Neural progenitor cell (in vitro differentiated cells): ENCODE measurements at places on chromosomes 5 and 9.

- no peak for DNase-seq
These were observed 116.3 kb upstream of the EPB41L4A start for GRCh38 chr5:112535356-112535755.

DNA sequence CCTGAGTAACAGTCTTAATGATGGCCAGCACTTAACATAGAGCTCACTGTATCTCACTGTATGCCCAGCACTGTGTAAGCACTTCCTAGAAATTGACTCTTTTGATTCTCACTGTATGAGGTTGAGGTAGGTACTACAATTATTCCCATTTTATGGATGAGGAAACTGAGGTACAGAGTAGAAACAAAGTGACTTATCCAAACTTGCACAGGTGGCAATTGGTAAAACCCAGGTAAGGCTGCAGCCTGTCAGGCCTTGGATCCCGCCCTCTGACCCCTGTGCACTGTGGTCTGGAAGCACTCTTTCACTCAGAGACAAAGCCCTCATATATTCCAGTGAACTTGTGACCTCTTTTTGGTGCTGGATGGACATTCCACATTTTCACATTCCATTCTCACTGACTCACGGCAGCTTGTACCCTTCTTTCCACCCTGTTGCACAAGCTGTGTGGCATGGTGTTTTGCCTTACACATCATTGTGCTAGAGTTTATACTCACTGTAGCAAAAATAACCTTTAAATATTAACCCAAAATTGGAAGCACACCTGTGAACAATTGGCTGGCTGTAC lies 21.7 kb downstream of the ANKRD55 start:
- peak; percentile 7 for DNase-seq

DNA sequence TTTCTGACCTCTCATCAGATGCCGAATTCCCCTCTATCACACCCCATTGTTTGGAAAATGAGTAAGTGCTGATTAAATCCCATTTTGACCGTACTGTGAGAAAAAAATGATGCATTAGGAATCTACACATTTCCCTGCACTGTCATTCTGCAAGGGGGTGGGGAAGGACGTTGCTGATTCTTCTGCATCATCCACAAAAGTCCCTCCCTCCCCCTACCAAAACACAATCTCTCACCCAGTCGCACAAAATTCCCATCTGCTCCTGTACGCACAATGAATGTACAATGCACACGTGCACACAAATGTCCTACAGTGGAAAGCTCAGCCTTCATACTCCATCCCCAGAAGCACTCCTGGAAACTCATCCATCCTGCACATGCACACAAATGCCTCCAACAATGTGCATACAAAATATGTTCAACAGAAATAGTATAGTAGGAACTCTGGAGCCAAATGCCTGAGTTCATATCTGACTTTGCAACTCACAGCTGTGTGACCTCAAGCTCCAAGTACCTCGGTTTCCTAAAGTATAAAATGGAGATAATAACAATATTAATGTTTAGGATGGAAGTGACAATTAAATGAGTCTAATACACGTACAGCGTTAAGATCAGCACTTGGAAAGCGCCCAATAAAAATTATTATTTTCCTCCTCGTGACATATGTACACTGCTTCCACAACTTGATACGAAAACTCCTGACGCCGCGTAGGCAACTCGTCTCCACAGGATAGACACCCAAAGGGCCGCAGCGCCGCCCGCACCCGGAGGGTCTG lies 809 bp downstream of the TNIP1 start:
- no peak for DNase-seq

- no peak for DNase-seq
These were observed 32.9 kb downstream of the PRLR start for GRCh38 chr5:35197351-35197750.

- no peak for DNase-seq
These were observed 77.3 kb upstream of the ITGA1 start for GRCh38 chr5:52710310-52710971.

GRCh38 chr9:112861155-112861554 lies 29.5 kb downstream of the SLC46A2 start:
- no peak for DNase-seq

DNA sequence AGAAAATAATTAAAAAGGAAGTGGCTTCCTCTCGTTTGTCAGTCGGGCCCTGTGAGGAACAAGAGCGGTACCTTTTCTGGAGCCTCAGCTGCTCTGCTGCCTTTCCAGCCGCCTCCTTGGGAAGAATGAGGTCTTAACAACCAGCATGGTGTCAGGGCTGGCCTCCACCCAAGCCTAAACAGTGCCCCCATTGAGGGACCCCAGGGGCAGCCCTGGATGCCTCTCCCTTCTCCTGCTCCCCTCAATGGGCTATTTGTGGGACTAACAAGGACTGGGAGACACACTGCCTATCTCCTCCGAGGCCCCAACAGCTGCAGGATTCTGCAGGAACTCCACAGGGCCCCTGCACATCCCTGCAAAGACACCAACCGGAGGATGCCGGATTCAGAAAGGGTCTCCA lies 155.4 kb upstream of the MAP3K1 start:
- no peak for DNase-seq

- DNase-seq: peak; percentile 90
These were observed 57.8 kb upstream of the HSPA9 start for GRCh38 chr5:138632900-138633489.

DNA sequence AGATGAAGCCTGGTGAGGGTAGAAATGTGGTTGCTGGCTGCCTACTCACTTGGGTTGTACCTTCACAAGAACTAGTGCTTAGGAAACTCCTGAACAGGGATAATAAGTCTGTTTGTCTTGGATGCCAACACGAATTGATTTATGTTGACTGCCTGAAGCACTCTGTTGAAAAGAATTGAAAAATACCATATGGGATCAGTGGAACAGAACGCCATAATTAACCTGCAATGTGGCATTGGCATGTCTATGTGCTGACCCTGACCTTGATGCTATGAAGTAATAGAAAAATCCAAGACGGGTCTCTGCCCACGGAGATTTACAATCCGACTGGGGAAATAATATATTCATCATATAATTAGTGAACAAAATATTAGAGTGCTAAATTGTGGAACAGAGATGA lies 10.5 kb downstream of the LIX1 start:
- no peak for DNase-seq

- DNase-seq: peak; percentile 48
These were observed 49.9 kb downstream of the FGF18 start for GRCh38 chr5:171469326-171469725.

GRCh38 chr5:60183881-60184280 lies 290.4 kb upstream of the PDE4D start:
- no peak for DNase-seq

DNA sequence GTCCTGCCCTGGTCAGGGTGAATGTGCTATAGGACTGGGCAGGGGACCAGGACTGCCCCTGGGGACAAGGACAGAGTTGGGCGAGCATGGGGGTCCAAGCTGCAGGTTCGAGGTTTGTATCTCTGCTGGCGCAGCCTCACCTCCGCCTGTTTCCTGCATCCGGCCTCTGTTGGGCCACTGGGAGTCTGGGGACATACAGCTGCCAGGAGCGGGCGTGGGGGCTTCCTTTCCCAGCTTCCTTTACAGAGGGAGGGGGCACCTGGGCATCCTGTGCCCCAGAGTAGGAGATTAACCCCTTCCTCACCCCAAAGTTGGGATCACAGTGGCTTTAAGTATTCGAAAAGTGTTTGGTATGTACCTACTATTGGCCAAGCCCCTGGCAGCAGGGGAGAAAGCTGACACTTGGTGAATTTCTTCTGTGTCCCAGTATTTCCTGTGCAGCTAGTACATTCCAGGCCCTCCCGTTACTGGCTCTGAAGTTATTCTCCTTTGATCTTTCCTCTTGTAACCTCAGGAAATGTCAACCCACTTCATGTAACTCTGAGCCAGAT lies 19.0 kb downstream of the OLFML2A start:
- no peak for DNase-seq

GRCh38 chr9:132973713-132974112 lies 4.8 kb upstream of the GFI1B start:
- DNase-seq: no peak

DNA sequence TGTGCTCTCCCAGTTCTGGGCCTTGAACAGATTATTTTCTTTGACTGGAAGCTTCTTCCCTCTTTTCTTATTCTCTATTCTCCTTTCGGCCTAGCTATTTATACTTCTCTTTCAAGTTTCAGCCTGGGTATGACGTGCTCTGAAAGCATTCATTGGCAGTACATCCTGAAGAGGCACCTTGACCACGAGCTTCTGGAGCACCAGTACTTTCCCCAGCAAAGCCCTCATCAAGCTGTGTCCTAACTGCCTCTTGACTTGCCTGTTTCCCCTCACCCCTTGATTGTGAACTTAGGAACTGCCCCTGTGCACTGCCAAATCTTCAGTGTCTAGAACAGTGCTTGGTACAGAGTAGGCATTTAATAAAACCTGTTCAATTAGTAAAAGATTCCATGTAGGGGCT lies 154.9 kb downstream of the KCTD16 start:
- no peak for DNase-seq

DNA sequence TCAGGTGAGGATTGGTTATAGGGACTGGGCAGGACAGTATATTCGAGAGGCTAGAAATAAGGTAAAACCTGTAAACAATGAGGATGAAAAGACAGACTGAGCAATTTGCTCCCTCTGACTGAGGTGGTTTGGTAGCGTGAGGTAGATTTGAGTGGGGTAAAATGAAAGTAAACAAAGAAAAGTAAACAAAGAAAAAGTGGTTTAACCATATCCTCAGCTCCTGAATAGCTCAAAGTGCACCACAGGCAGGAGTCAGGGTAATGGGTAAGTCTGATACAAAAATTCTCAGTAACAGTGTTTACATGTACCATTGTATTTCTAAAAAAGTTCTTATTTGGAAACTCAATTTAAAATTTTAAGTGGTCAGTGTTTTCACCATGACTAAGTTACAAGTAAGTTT lies 203.1 kb upstream of the ARRDC3 start:
- DNase-seq: no peak

GRCh38 chr5:40483316-40483715 lies 196.4 kb upstream of the PTGER4 start:
- DNase-seq: no peak

DNA sequence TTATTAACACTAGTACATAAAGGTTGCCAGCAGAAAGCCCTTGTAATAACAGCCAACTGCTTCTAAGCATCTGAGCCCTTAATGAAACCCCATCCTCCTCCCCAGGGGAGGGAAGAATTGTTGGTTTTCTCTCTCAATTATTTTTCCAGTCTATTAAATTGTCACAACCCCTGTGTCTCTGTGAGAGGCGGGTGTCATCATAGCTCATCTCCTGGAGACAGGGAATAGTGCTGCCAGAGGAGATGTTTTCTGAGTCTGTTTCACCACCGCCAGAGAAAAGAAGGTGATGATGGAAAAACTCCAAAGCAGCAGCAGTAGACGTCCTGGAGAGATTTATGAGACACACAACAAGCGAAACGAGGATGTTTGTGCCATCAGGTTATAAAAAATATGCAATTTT lies 271.1 kb upstream of the NMUR2 start:
- no peak for DNase-seq

DNA sequence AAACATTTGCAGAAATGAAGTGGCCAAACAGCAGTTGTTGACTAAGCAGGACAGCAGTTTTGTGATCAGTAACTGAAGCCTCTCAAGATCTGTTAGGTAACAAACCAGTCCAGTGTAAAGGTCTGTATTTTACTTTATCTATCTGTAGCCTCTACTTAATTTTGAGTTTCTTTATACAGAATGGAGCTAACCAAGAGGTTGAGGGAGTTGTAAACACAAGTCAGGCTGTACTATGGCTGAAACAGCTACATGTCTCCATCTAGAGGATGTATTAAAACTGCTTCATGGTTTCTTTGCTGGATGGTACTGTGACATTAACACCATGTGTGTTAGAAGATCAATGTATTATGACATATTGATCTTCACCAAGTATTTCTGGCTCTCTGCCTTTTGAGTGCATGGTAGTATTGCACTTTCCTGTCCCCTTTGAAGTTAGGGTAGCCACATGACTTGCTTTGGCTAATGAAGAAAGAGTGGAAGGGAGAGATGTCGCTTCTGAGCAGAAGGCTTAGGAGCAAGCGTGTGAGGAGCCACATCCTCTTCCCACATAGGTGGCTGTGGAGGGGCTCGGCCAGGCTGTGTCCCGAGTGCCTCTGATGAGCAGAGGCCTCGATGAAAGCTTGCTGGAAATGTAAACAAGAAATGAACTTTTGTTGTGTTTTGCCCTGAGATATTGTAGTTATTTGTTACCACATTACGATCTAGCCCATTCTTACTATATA lies 105.6 kb upstream of the PCA3 start:
- DNase-seq: peak; percentile 42

GRCh38 chr9:89853931-89854330 lies 249.1 kb downstream of the GADD45G start:
- no peak for DNase-seq

DNA sequence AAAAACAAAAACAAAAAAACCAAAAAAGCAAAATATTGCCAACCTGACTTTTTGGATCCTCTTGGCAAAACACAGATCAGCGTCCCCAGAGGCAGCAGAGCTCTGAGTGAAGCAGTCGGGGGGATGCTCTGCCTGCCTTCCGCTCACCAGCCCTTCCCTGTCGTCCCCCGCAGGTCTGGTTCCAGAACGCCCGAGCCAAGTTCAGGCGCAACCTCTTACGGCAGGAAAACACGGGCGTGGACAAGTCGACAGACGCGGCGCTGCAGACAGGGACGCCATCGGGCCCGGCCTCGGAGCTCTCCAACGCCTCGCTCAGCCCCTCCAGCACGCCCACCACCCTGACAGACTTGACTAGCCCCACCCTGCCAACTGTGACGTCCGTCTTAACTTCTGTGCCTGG lies 20.7 kb downstream of the LHX2 start:
- peak; percentile 47 for DNase-seq

DNA sequence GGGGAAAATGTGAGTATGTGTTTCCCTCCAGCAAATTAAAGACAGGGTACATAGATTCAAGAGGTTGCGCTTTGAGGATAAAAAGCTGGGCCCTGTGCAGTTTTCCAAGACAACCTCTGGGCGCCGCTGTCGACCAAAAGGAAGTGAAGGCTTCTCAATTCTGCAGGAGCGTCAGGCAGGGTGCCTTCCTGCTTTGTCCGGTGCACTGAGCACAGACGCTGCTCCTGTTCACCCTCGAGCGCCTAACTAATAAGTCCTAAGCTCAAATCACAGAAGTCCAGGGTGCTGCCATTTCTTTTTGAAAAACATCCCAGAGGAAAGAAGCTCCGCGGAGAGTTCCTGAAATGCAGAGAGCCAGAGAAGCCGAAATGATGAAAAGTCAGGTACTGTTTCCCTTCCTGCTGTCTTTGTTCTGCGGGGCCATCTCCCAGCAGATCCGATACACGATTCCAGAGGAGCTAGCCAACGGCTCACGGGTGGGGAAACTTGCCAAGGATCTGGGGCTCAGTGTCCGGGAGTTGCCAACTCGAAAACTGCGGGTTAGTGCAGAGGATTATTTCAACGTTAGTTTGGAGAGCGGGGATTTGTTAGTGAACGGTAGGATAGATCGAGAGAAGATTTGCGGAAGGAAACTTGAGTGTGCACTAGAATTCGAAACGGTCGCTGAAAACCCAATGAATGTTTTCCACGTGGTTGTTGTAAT lies at the start of gene PCDHGB1:
Gene PCDHGB1 (plus strand): TSS at position 183 of the 703 bp plus-strand sequence. CDS start 162 bp downstream, at position 345.
- peak; percentile 76 for DNase-seq
